Adrenal gland (tissue), 19 donors: ENCODE measurements at places on chromosomes 7 and 10.

GRCh38 chr7:5282543-5283316 is at the start of gene SLC29A4:
Gene SLC29A4 (plus strand): TSS chr7:5282943. CDS start chr7:5287817, 4,874 bp downstream.
- peak; percentile 55 for DNase-seq

DNA sequence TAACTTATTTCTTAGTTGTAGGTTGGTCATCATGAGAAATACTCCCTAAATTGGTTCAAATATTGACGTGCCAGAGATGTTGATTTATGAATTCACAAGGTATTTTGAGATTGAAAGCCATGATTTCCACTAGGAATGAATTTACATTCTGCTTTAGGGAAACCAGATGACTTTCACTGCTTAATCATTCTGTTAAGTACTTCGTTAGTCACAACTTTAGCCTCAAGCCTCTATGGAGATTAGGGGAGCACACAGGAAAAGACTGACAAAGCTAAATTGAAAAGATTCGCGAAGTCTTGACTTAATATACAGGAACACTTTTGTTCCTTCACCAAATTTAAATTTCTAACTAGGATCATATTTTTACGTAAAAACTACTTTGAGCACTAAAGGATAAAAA is 250.4 kb upstream of the CACNA2D1 start:
- DNase-seq: no peak

DNA sequence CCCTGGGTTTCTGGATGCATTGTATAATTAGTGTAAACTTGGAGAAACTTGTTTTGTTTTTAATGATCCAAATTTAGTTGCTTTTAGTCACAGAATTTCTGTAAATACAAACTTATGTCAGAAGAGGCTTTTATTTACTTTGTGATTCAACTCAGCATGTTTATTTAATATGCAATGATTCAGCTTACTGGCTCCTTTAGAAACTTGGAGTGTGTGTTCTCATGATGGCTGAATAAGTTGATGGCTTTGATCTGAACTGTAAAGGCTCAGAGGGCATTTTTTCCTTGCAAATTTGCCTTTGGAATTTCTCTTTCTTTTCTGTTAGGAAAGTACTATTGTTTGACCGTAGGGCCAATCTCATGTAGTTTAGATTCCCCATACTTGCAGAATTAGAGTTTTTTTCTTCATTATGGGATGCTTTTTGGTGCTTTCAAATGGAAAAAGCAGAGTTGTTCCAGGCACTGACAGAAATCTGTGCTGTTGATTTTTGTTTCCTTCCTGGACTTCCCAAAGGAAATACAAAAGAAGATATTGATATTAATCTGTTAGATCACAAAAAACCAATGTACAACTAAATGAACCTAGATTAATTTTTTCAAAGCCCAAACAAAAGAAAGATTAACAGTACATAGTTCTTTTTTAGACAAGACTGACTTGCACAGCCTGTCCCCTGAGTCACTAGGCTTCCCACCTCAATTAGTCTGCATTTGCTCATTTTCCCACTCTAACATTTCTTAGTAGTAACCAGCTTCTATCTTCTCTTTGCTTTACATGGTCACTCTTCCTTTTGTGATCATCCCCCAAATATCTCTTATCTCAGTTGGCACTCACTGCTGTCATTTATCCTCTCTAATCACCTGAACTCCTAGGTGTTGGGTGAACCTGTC is 96.8 kb upstream of the AGR3 start:
- no peak for DNase-seq

GRCh38 chr10:47031211-47031900 is 120.1 kb downstream of the PTPN20 start:
- DNase-seq: no peak

DNA sequence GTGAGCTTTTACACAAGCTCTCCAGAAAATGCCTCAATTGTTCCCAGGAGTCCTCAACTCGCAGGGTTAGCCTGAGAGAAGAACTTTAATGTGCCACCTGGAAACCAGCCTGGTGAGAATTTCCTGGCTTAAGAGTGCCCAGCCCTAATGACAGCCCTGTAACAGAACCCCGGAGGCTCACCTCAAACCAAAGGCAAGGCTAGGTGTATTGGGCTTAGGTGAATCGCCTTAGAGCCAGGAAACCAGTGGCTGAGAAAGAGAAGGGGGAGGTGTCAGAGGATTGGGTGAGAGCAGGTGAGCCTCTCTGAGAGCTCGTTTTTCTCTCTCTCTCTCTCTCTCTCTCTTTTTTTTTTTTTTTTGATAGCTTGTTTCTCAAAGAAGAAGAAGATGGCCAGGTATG is 7.3 kb downstream of the OCM2 start:
- no peak for DNase-seq

DNA sequence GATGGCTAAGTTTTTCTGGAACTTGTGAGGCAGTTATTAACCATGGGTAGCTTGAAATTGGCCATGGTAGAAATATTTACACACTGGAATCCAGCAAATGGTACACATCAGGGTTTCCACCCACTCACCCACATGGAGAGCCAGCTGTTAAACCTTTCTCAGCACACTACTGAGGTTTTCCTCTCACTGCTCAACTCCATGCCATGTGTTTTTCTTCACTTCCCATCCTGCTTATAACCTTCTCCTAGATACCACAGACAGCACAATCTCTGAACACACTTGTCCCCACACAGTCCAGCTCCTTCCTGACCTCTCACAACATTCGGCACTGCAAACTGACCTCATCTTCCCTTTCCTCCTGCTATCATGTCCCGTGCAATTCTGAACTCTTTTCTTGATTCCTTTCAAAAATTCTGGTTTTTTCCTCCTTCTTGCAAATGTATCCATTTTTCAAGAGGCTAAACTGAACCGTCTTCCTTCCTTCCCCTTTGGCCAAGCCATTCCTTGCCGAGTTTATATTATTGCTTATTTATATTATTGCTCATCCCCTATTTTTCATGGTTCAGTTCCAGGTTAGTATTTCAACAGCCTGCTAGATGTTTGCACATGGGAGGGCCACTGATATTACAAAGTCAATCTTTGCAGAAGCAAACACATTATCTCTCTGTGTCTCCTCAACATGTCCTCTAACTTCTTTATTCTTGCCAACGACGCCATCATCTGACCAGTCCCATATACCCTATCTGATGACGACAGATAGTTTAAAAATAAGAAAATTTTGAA is 606.4 kb downstream of the SORCS1 start:
- DNase-seq: no peak
